Natural killer cell treated with Interleukin-12 subunit alpha and Interleukin-12 subunit beta and Interleukin-15 and Interleukin-18, amount 100 ng/mL, for 72 hours (primary cell): ENCODE measurements at places on chromosomes 6 and 20. TPM values are rescaled to one million over a fixed set of nuclear protein-coding genes. Genes with fewer than 3 reads are reported as not detected.

DNA sequence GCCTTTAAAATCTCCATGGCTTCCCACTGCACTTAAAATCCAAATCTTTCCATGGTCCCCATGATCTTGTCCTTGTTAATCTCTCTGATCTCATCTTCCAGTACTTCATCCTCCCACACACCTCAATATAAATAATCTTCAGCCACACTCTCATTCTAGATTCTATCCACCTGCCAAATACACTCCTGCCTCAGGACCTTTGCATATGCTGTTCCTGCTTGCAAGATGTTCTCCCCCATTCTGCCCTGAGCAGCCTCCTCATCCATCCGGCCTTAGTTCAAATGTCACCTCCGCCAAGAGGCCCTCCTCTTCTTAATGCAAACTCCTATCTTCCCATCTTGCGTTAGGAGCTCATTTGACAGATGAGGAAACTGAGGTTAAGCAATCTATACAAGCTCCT is 77.4 kb downstream of the PREX1 start:
- no peak overlapping the region for H3K27ac ChIP-seq
- H3K27me3 ChIP-seq, result no peaks in the 10 kb centered on the region
- H3K36me3 ChIP-seq, result peaks cover 11% of the 10 kb centered on the region
- H3K4me3 ChIP-seq, result peak overlapping the region; percentile 74
- peaks cover 67% of the 10 kb centered on the region for H3K4me1 ChIP-seq
- peak; percentile 58 for DNase-seq

Gene ZKSCAN4
- total RNA-seq, result 4.7 TPM

DNA sequence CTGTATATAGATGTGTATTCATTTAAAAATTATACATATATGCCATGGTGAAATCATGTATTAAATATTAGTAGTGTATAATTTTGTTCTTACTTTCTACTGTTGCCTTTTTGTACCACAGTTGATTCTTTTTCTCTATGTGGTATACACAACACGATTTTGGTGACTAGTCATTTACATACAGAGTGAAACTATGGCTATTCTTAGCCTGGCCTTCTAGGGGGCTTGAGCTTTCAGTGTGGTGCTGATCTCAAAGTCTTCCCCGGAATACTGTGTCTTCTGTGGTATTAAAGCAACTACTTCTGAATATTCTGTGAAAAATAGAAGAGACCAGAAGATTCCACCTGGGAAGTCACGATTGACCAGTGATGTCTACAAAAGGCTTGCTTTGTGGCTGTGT is 301.9 kb downstream of the UTRN start:
- H3K4me3 ChIP-seq, result peak overlapping the region; percentile 58
- peaks cover 63% of the 10 kb centered on the region for H3K4me1 ChIP-seq

- no peak overlapping the region for H3K4me3 ChIP-seq
- no peak for DNase-seq
- no peak overlapping the region for H3K27ac ChIP-seq
- no peaks in the 10 kb centered on the region for H3K36me3 ChIP-seq
- H3K27me3 ChIP-seq, result peaks cover 7% of the 10 kb centered on the region
These were observed 2.0 kb upstream of the TAF4 start for GRCh38 chr20:62067547-62068260.

DNA sequence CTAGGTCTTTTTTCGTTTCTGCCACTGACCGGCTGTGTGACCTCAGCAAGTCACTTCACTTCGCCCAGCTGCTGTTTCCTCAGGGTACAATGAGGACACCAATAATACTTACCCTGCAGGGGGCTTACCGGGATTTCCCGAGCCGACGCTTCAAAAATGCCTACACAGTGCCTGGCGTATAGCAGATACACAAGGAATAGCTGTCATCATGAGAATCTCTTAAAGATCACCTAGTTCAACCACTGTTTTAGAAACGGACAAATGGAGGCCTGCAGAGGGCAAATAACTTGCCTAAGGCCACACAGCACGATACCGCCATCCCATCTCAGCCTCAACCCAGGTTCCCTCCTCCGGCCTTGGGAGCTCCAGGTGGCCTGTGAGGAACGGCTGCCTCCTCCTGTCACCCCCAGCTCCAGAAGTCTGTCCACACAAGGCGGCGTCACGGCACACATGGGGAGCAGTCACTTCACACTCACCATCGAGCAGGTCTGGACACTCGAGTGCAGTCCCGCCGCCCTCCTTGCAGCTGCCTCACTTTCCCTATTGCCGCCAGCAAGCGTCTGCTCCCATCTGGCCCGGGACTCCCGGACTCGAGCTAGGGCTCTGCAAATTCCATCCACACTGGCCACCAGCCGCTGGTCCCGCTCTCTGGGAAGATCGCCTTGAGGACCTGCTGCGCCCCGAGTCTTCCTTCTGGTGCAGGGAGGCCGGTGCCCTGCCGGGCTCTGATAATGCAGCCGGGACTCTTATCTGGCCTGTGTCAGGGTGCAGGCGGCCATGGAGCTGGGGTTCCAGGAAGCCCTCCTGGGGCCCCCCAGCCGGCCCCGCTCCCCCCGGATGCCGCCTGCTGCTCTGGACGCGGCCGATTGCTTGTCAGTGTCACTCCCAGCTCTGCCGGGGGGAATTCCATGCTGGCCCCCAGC is at the start of gene RIPOR3:
RIPOR3 (minus strand) TSS at position 893 of the 923 bp plus-strand sequence; CDS start at position 479, 414 bp downstream.
- H3K4me3 ChIP-seq, result no peak within 1 kb of the TSS
- H3K27ac ChIP-seq, result no peak within 1 kb of the TSS
- H3K27me3 ChIP-seq, result peaks cover 46% of the 10 kb centered on the region
- DNase-seq, result peak; percentile 51
- peaks cover 5% of the 10 kb centered on the region for H3K4me1 ChIP-seq
- no peaks in the 10 kb centered on the region for H3K36me3 ChIP-seq

DNA sequence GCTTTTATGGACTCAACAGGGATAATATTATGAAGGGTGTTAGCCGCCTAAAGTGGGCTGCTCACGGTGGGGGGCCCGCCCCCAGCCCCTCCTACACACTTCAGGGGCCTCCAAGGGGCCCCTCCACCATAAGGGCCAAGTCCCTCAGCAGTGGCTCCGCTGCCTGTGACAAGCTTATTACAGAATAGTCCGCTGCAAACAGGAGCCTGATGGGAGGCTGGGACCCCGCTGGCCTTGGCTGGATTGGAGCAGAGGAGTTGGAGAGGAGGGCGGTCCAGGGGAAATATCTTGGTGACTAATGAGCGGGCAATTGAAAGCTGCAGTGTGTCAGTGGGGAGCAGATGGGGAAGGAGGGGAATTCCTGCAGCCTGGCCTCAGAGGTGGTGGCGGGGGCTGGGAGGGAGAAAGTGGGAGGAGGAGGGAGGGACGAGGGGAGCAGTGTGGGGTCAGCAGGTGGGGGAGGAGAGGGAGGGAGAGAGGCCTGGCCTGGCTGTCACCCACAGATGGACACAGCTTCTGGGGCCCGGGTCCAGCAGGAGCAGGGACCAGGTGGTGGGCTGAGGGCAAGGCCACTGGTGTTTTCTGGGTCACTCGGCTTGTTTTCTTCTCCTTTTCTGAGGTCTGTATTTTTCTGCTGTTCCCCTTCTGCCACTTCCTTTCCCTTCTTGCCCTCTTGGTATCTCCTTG is 57.6 kb upstream of the FOXP4 start:
- peaks cover 10% of the 10 kb centered on the region for H3K4me1 ChIP-seq
- no peaks in the 10 kb centered on the region for H3K36me3 ChIP-seq
- peaks cover 15% of the 10 kb centered on the region for H3K27me3 ChIP-seq

Gene BFSP1
- 0.14 TPM for total RNA-seq

Gene RSPO3
- total RNA-seq, result not detected

DNA sequence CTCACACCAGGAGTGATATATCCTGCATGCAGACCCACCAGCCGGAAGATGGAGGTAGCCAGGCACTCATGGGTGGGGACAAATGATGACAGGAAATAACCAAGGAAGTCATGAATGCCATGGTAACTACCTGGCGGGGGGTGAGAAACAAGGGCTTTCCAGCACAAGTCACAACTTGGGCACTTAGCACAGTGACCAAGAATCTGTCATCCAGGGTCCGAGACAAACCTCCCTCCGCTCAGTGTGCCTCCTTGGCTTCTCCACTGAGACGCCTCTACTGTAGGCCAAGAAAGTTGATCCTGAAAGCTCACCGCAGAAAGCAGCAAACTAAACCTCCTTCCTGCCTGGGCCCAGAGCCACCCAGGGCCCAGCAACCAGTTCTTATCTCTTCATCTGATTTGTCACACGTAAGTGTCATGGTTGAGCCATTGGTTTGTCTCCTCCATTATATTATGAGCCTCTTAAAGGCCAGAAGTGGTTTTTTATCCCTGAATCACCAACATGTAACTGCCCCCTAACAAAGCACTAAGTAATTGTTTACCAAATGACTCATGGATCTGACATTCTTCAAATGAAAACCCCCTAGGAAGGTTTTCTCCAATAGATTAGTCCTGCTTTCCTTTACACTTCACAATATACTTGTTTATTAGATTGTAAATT is 84.3 kb upstream of the TAB2 start:
- H3K4me3 ChIP-seq, result peak overlapping the region; percentile 31
- peak; percentile 60 for DNase-seq
- peaks cover 3% of the 10 kb centered on the region for H3K36me3 ChIP-seq
- H3K27ac ChIP-seq, result peak overlapping the region; percentile 80

Gene CD83
- 31.4 TPM for total RNA-seq

DNA sequence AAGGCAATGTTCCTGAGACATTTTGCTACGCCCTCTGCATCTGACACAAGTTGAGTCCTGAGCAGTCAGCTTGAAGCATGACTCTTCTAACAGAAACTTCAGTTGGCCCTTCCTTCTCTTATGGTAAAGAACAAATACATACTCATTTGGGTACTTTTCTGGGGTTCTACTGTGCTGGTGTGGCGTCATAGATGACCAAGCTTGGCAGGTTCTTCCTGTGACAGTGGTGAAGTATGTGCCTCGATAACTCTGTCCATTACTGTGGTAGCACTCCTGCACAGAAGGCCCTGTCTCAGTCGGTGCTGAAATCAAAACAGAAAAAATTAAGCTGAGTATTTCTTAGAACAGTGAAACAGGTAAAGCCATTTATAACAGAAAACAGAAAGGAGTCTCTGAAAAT is 152.5 kb downstream of the SLC22A3 start:
- peaks cover 46% of the 10 kb centered on the region for H3K36me3 ChIP-seq
- H3K27ac ChIP-seq, result peak overlapping the region; percentile 68
- H3K4me3 ChIP-seq, result peak overlapping the region; percentile 51
- peaks cover 10% of the 10 kb centered on the region for H3K4me1 ChIP-seq
- no peaks in the 10 kb centered on the region for H3K27me3 ChIP-seq

Gene PCED1A
- 53.8 TPM for total RNA-seq

DNA sequence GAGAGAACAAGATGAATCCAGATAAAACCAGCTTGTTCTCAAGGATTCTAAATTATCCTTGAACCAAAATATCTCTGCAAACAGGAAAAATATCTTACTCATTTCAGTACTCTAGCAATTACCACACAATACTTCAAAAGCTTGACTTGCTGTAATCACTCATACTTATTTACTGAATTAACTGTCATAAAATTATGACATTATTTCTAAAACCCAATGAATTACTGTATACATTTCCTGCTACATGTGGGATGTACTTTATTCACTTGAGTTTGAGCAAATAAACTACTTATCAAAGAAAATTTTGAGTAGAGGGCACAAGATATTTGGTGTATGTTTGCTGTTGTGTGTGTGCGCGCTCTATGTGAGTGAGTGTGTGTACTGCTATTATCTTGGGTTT is 9.7 kb downstream of the EIF2S2 start:
- peaks cover 43% of the 10 kb centered on the region for H3K36me3 ChIP-seq
- H3K4me1 ChIP-seq, result peaks cover 43% of the 10 kb centered on the region
- H3K27me3 ChIP-seq, result no peaks in the 10 kb centered on the region
- peak overlapping the region; percentile 69 for H3K27ac ChIP-seq
- H3K4me3 ChIP-seq, result no peak overlapping the region

- peaks cover 70% of the 10 kb centered on the region for H3K27me3 ChIP-seq
- no peak overlapping the region for H3K27ac ChIP-seq
- H3K4me3 ChIP-seq, result no peak overlapping the region
- no peak for DNase-seq
- H3K4me1 ChIP-seq, result peaks cover 4% of the 10 kb centered on the region
These were observed 5.3 kb upstream of the SCUBE3 start for GRCh38 chr6:35208419-35208818.
